LHCN-M2 (cell line): ENCODE measurements at places on chromosomes 5 and 9.
A peak's percentile ranks its signal among the peaks of the same experiment; 100 is the strongest.

DNA sequence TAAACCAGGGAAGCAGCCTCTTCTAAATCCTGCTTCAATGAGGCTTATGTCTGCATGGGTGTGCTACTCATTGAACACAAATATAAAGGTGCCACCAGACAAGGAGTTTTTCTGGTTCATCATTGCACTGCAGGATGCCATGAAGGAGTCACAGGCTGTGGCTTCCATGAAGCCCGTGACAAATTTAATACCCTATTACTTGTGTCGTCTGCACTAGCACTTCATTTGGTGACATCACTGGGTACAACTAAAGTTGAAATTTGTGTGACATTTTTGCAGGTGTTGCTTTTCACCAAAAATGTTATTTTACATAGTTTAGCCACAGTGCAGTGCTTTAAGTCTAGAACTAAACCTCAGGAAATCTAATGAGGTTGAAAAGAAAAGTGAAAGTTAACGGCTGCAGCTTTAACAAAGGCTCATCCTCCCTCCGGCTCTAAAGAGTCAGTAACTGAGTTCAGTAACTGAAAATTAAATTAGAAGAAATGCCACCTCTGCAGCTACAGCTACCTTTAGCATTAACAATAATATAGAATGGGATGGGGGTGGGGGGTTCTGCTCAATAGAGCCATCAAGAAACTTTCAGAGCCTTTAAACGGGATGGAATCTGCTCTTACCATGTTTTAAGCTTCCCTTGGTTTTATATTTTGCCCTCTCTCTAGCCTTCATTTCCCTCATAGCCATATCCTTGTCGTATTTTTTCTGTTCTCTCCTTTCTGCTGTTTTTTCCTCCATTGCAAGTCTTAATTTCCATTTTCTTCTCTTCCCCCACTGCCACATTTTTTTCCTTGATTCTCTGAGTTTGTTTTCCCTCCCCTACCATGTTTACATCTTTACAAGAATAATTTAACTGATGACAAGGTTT is 233.8 kb upstream of the TMEM161B start:
- no peak for DNase-seq

- DNase-seq, result peak; percentile 16
These were observed 30.4 kb downstream of the CAMK4 start for GRCh38 chr5:111254613-111255012.

- DNase-seq, result no peak
These were observed 161.7 kb upstream of the NUDT12 start for GRCh38 chr5:103724271-103724670.

DNA sequence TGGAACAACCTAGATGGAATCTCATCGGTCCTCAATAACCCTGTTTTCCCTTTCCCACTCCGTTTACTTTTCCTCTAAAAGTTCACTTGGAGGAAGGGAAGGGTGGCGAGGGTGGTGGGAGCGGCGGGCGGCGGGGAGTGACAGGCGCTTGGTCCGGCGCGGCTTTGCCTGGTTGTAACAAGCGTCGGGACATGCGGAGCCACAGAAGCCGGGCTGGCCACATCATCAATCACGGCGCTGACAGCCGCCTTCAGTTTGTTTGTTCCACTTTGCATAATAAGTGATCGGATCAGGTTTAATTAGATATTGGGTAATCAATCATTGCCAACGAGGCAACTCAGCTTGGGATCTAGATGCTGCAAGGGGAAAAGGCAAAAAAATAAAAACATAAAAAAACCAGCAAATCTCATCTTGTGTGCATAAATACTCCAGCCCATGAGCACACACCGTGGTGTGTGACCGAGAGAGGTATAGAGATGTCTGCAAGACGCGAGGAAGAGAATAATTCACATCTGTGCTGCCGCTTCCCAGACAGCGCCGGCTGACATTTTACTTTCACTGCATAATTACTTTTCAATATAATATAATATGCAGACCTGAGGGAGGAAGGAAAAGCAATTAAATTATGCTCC is 396.2 kb upstream of the IRX4 start:
- DNase-seq, result no peak

- DNase-seq, result no peak
These were observed 98.0 kb upstream of the PITX1 start for GRCh38 chr5:135131801-135132680.

- DNase-seq, result no peak
These were observed 183.9 kb downstream of the AUH start for GRCh38 chr9:91177661-91178280.

GRCh38 chr5:115424030-115424429 is 120.5 kb downstream of the FEM1C start:
- DNase-seq, result peak; percentile 56

DNA sequence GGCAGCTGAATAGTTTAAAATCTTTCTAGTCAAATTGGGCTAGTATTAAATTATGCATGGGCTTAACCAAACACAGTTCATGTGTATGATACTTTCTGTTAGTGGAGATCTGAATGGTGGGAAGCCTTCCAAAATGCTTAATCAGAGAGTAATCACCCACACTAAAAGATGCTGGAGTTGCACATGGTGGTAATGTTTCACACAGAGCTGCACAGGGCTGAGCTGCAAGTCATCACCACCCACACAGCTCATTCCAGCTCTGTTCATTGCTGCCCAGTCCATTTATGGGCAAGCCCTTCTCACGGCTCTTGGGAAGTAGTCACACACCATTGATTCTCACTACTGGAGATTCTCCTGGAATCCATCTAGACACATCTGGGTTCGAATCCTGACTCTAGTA is 351.5 kb upstream of the KCNN2 start:
- DNase-seq, result no peak

- peak; percentile 81 for DNase-seq
These were observed 8.0 kb downstream of the KLF9 start for GRCh38 chr9:70406434-70406862.

- no peak for DNase-seq
These were observed 189.8 kb downstream of the DRD1 start for GRCh38 chr5:175254155-175254554.

GRCh38 chr5:78232163-78232562 is 62.3 kb downstream of the AP3B1 start:
- DNase-seq, result no peak
